ENCODE measurements at places on chromosomes 7 and 10.

- no peak for DNase-seq
These were observed 132.6 kb downstream of the MAPK8 start for GRCh38 chr10:48439031-48439430.

DNA sequence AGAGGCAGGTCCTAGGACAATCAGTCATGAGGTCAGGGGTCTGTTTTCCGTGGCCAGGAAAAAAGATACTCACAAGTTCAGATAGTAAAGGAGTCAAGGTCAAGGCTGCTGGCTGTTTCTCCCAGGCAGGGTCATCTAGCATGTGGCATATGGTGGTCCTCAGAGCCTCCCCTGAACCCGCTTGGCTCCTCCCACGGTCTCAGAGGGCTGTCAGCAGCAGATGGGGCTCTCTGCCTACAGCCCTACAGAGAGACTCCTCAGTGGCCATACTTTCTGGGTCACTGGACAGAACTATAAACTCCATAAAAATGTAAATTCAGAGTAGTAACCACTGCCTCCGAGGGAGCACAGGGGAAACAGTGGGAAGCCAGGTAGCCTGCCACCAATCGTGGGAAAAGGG, 11.3 kb upstream of the DRGX start:
- no peak for DNase-seq

- no peak for DNase-seq
These were observed 226.2 kb downstream of the THSD7A start for GRCh38 chr7:11605749-11606148.

GRCh38 chr7:148299350-148300276, 291.0 kb upstream of the C7orf33 start:
- DNase-seq, result no peak

DNA sequence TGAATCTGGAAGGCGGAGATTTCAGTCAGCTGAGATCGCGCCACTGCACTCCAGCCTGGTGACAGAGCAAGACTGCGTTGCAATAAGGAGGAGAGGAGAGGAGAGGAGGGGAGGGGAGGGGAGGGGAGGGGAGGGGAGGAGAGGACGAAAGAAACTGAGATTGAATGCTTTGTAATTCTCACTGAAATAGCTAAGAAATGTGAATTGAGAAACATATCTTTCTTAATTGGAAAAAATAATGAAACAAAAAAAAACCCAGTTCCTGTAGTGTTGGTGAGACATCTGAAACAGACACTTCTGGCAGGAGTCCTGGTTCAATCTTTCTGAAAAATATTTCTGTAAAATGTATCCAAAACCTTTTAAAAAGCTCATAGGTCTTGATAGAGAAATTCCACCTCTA, 26.5 kb downstream of the PPA1 start:
- DNase-seq, result no peak

DNA sequence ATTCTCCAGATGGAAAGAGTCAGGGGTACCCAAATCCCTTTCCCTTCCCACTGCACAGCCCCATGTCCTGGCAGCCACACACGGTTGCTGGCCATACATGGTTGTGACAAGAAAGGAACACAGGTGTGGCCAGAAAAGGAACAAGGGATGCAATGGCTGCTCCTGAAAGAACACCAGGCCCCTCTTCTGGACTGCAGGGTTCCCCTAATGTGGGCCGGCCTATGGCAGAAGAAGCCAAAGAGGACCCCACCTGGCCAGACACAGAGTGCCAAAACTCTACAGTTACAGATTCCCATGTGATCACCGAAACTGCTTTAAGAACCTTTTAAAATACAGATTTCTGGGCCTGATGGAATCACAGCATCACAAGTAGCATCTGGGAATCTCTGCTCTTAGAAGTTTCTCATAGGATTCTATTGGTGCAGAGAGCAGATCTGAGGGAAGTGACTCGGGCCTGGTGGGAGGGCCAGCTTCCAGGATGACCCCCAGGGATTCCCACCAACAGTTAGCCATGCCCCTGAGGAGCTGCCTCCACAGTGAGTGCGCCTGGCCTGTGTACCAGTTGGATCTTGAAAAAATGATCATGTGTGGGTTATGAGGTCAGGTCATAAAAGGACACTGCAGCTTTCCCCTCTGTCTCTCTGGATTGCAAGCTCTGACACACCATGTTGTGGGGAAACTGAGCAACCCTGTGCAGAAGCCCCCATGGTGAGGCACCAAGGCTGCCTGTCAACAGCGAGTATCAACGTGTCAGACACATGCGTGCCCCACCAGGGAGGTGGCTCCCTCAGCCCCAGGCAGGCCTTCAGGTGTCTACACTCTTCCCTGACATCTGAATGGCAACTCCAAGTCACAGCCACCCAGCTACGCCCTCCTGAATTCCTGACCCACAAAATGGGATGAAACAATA, 89.6 kb upstream of the LANCL2 start:
- DNase-seq, result no peak

- DNase-seq, result no peak
These were observed 151.4 kb downstream of the CDK14 start for GRCh38 chr7:90747516-90747915.

- DNase-seq, result no peak
These were observed 53.0 kb downstream of the SMURF1 start for GRCh38 chr7:99090771-99091542.

- no peak for DNase-seq
These were observed 43.1 kb upstream of the DDC start for GRCh38 chr7:50608196-50608906.

DNA sequence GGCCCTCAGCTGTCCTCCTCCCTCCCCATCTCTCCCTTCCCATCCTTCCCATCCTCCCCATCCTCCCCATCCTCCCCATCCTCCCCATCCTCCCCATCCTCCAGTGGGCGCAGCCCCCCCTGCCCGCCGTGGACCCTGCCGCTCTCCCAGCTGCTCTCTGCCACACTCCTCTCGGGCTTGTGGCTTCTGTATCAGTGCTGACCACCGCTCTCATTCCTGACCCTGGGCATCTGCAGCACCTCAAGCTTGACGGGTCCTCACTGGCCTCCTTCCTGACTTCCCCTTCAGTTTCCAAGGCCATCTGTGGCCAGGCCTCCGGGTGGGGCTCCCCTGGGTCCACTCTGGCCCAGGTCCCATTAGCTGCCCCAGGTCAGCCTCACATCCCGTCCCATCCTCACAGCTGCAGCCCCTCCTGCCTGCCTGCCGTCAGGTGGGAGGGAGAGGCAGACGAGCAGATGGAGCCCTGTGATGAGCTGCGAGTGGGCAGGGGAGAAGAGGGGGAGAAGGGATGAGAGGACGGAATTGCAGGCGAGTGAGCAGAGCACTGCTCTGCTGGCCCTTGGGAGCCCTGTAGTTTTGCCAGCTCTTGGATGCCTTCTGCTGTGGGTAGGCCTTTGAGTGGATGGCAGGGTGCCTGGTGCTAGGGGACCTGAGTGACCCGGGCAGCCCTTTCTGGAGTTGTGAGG, 35.7 kb downstream of the LHPP start:
- no peak for DNase-seq

GRCh38 chr7:68107261-68107660, 1110.6 kb downstream of the TYW1 start:
- no peak for DNase-seq

DNA sequence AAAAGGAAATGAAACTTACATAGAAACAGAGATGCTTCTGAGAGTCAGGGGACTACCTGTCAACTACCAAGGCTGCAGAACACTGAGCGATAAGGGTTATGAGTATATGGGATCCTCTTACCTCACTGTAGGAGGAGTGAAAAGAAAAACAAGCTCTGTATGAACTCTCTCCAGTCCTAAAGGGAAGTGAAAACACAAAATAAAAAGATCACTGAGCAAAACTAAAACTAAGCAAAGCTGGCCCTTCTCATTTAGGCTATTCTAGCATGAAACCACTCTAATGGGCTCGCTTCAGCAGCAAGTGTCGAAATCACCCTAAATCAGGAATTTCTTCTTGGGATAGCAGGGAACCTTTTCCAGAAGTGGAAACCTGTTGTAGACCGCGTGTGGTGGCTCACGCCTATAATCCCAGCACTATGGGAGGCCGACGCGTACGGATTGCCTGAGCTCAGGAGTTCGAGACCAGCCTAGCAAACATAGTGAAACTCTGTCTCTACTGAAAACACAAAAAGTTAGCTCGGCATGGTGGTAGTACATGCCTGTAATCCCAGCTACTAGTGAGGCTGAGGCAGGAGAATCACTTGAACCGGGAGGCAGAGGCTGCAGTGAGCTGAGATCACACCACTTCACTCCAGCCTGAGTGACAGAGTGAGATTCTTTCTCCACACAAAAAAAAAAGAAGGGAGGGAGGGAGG, 27.0 kb downstream of the DCLRE1C start:
- DNase-seq, result no peak

- no peak for DNase-seq
These were observed 81.9 kb downstream of the CREM start for GRCh38 chr10:35208536-35208935.

DNA sequence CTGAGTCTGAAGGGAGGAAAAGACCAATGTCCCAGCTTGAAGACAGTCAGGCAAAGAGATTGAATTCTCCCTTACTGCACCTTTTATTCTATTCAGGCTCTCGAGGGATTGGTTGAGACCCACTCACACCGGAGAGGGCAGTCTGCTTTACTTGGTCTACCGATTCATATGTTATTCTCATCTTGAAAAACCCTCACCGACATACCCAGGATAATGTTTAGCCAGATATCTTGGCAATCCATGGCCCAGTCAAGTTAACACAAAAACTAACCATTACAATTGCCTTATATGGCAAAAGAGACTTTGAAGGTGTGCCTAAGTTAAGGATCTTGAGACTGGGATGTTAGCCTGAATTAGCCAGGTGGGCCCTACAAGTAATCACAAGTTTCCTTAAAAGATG, 53.8 kb upstream of the BET1 start:
- no peak for DNase-seq

- no peak for DNase-seq
These were observed 85.5 kb downstream of the GLRX3 start for GRCh38 chr10:130221456-130222375.

GRCh38 chr7:152587366-152587765, 88.6 kb downstream of the XRCC2 start:
- no peak for DNase-seq

DNA sequence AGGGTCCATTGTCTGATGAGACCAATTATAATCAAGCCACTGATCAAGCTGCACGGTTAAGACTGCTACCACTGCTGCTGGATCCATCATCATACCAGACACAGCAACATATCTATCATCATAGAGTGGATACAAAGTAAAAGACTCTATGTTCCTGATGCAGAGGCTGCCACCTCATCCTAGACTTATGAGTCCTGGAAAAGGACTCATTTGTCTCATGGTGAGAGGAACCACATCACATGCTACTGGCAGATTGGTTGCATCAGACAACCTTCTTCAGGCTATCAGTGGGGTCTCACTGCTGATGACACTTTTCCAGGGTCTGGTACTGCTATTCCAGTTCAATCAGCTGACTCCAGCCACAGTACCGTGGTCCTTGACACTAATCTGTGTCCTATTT, 79.0 kb downstream of the ABI1 start:
- no peak for DNase-seq

- peak; percentile 39 for DNase-seq
These were observed 1.1 kb upstream of the TARP start for GRCh38 chr7:38274486-38274885.

- no peak for DNase-seq
These were observed 28.5 kb downstream of the ARL5B start for GRCh38 chr10:18687706-18688105.

DNA sequence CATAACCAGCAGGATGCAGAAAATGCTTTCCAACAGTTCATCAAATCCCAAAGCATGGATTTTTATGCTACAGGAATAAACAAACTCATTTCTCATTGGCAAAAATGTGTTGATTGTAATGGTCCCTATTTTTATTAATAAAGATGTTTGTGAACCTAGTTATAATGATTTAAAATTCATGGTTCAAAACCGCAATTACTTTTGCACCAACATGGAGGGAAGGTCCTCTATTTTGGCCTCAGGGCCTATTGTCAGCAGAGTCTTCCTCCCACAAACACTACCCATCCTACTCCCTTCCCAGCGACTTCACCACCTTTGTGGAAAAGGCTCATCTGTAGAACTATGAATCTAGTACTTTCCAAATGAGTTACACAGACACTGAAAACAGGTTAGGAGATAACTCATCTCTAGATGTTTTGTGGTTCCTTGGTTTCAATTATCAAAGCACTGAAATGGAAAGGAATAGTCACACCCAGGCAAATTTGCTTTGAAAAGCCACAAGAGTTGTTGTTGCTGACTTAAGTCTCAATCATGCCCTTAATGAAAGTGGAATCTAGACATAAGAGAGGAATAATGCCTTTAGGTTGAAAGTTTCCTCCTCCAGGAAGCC, 59.4 kb upstream of the FRMD4A start:
- no peak for DNase-seq
